ENCODE measurements at places on chromosomes 1 and 21. TPM values are rescaled to one million over a fixed set of nuclear protein-coding genes. Genes with fewer than 3 reads are reported as not detected.

Gene LENEP
- total RNA-seq: 0.40 TPM

GRCh38 chr21:38322311-38322950 lies 65.6 kb downstream of the KCNJ15 start:
- peak; percentile 36 for DNase-seq
- no peaks in the 10 kb centered on the region for H3K36me3 ChIP-seq
- H3K4me3 ChIP-seq: no peak overlapping the region
- no peak overlapping the region for H3K27ac ChIP-seq
- H3K27me3 ChIP-seq: no peaks in the 10 kb centered on the region
- H3K4me1 ChIP-seq: peaks cover 34% of the 10 kb centered on the region

GRCh38 chr21:20996421-20997310 lies 1.5 kb upstream of the NCAM2 start:
- H3K27ac ChIP-seq: no peak overlapping the region
- DNase-seq: no peak

GRCh38 chr1:245991266-245991665 lies 515.8 kb downstream of the SMYD3 start:
- no peak for DNase-seq
- H3K4me1 ChIP-seq: peaks cover 3% of the 10 kb centered on the region
- no peak overlapping the region for H3K27ac ChIP-seq
- H3K4me3 ChIP-seq: no peak overlapping the region

- H3K4me3 ChIP-seq: no peak overlapping the region
- no peak overlapping the region for H3K27ac ChIP-seq
- H3K4me1 ChIP-seq: peaks cover 31% of the 10 kb centered on the region
- no peaks in the 10 kb centered on the region for H3K27me3 ChIP-seq
- DNase-seq: no peak
Observed at GRCh38 chr1:208074353-208074752, 163.4 kb upstream of the CD34 start.

DNA sequence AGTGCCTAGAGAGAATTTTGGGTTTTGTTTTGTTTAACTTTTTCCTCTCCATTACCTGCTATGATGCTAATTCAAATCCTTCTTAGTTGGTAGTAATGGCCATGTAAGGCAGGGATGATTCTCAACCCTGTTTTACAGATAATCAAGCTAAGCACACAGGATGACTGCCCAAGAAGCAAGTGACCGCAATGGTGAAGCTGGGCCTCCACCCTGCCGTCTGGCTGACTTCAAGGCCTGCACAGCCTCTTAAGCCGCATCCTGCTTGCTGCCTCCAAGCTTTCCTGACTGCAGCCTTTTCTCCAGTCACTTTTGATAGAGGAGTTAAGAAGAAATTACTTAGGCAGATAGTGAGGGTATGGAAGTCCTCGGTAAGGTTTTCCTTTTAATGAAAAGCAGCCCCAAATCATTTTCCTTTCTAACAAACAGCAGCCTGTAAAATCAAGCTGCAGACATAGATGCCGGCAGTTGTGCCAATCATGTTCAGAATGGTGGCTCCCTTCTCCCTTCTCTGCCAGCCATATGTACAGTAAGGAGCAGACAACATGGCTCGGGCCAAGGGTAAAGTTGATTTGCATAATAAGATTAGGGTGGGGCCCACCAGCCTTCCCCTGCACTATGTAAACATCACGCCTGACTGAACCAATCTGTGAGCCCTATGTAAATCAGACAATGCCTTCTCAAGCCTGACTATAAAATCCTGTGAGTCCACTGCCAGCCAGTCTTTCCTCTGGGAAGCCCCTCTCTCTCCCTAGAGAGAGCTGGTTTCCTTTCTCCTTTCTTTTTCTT lies 8.8 kb upstream of the CTBS start:
- no peak overlapping the region for H3K4me3 ChIP-seq
- H3K27me3 ChIP-seq: peaks cover under 1% of the 10 kb centered on the region
- no peaks in the 10 kb centered on the region for H3K36me3 ChIP-seq
- H3K4me1 ChIP-seq: no peaks in the 10 kb centered on the region
- H3K27ac ChIP-seq: no peak overlapping the region

DNA sequence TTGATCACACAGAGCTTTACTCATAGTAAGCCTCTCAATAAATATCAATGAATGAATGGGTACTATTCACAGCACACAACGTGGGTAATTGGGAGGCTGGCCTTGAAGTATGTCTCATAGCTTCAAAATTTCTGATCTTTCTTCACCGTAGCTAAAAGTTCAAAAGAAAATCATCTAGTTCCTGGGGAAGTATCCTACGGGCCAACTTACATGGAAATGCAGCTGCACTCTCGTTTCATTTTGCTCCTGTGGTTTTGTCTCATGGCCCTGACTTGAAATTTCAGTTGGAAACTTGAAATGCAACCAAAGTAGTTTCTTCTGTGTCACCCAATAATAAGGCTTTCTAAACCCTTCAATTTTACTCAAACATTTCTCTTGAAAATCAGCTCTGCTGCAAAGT lies 76.1 kb upstream of the CNIH3 start:
- DNase-seq: peak; percentile 42
- no peaks in the 10 kb centered on the region for H3K36me3 ChIP-seq
- H3K4me1 ChIP-seq: peaks cover 7% of the 10 kb centered on the region
- no peak overlapping the region for H3K4me3 ChIP-seq
- no peak overlapping the region for H3K27ac ChIP-seq
- H3K27me3 ChIP-seq: no peaks in the 10 kb centered on the region

DNA sequence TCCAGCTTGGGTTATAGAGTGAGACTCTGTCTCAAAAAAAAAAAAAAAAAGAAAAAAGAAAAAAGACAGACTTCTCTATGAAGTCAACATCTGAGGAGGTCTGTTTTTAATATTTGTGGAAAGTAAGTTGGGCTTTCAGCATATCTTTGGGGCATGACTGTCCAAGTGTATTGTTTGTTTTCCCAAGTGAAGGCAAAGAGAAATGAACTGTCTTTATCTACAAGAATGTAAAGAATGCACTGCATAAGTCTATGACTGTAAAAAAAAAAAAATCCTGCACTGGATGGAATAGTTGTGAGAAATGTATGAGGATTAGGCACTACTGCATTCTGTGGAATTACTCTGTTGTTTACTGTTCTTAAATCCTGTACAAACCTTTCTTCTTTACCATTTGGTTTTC lies 45.6 kb upstream of the TMEM61 start:
- peaks cover 3% of the 10 kb centered on the region for H3K4me1 ChIP-seq
- no peaks in the 10 kb centered on the region for H3K36me3 ChIP-seq
- peak; percentile 71 for DNase-seq

DNA sequence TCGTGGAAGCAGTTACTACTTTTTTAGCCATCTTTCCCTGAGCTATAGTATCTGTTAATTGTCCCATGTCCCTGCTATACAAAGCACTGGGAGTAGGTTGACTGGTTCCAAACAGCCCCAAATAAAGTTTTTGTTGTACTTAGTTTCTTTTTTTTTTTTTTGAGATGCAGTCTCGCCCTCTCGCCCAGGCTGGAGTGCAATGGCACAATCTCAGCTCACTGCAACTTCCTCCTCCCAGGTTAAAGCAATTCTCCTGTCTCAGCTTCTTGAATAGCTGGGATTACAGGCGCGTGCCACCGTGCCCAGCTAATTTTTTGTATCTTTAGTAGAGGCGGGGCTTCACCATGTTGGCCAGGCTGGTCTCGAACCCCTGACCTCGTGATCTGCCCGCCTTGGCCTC lies 3.3 kb downstream of the NCSTN start:
- no peak overlapping the region for H3K4me3 ChIP-seq
- H3K27ac ChIP-seq: no peak overlapping the region
- no peaks in the 10 kb centered on the region for H3K27me3 ChIP-seq
- DNase-seq: no peak
- H3K4me1 ChIP-seq: peaks cover 12% of the 10 kb centered on the region
- peaks cover 56% of the 10 kb centered on the region for H3K36me3 ChIP-seq

Gene NTMT2
- 1.8 TPM for total RNA-seq

DNA sequence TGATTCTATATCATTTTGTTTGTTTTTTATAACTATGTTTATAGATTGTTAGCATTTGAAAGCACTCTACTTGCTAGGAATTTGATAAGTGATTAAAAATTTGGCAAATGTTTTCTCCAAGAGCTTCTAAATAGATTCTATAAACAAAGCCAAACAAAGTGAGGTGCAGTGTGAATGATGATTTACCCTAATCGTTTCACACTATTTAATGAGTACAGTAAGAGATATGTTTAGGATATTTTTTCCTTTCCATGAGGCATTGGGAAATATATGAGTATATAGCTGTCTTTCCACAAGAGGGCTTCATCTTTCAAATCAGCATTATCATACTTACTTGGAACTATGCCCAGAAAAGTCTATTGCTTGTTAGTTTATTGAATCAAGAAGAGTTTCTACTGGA lies 277.0 kb upstream of the BRINP3 start:
- DNase-seq: peak; percentile 84
- no peak overlapping the region for H3K27ac ChIP-seq
- no peaks in the 10 kb centered on the region for H3K27me3 ChIP-seq
- H3K36me3 ChIP-seq: no peaks in the 10 kb centered on the region

- H3K4me1 ChIP-seq: no peaks in the 10 kb centered on the region
- no peak overlapping the region for H3K27ac ChIP-seq
- H3K36me3 ChIP-seq: no peaks in the 10 kb centered on the region
- no peaks in the 10 kb centered on the region for H3K27me3 ChIP-seq
Observed at GRCh38 chr1:182563095-182563494, 26.0 kb downstream of the RNASEL start.

Gene VN1R5
- total RNA-seq: not detected

DNA sequence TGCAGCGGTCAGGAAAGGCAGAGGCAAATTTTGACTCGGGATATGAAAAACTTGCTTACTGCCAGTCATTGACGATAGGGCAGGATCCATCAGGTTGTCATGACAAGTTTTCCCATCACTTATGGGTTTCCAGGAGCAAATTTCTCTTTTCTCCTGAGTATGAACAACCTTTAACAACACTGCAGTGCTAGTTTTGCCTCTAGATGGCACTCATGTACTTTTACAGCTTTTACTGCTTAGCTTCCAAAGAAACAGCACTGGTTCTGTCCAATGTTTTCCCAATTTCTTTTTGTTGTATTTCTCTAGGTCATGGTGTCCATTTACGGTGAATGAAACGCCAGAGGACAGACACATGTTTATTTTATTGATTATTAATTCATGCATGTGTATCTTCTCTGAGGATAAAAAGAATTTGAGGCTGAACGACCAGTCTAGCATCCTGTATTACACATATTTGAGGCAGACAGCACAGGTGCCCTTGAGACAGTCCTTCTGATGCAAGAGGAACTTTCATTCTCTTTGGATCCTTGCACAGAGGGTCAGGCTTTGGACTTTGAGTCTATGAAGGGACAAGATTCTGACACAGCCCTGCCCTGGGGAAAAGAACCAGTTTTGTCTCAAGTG lies 112.3 kb upstream of the TRABD2B start:
- H3K4me3 ChIP-seq: no peak overlapping the region
- no peak overlapping the region for H3K27ac ChIP-seq
- peak; percentile 70 for DNase-seq
- H3K36me3 ChIP-seq: no peaks in the 10 kb centered on the region
- H3K4me1 ChIP-seq: no peaks in the 10 kb centered on the region

Gene RCAN3
- 1.4 TPM for total RNA-seq

DNA sequence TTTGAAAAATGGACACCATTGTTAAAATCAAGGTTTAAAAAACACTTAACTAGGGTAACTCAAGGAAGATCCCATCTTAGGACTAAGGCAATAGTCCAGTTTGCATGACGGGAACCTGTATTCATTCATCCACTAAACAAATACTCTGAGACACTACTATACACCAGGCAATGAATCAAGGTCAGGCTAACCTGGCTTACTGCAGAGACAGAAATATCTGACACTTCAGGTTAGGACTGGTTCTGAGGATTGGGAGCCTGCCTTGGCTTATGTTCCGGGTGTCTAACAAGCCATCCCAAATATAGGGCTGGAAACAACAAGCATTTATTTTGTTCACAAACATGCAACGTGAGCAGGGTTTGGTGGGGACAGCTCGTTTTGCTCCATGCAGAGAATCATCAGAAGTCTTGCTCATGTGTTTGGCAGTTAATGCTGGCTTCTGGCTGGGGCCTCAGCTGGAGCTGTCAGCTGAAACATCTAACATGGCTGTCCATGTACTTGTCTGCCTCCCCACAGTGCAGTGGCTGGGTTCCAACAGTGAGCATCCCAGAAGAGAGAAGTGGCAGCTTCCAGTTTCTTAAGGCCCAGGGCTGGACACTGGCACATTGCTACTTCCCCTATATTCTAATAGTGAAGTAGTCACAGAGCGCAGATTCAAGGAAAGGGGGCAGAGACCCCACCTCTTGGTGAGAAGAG lies 37.0 kb upstream of the CAMK1G start:
- peak; percentile 51 for DNase-seq
- peaks cover 4% of the 10 kb centered on the region for H3K4me1 ChIP-seq
- no peak overlapping the region for H3K4me3 ChIP-seq
- no peak overlapping the region for H3K27ac ChIP-seq
- no peaks in the 10 kb centered on the region for H3K36me3 ChIP-seq

Gene FAM167B
- 2.5 TPM for total RNA-seq

- peak overlapping the region; percentile 71 for H3K27ac ChIP-seq
- H3K4me3 ChIP-seq: no peak overlapping the region
- peak; percentile 73 for DNase-seq
- no peaks in the 10 kb centered on the region for H3K36me3 ChIP-seq
Observed at GRCh38 chr1:30847358-30847972, 61.1 kb downstream of the SDC3 start.

GRCh38 chr1:111967067-111967690 lies 22.3 kb downstream of the KCND3 start:
- H3K36me3 ChIP-seq: no peaks in the 10 kb centered on the region
- H3K4me1 ChIP-seq: no peaks in the 10 kb centered on the region
- H3K27me3 ChIP-seq: peaks cover 22% of the 10 kb centered on the region
- H3K4me3 ChIP-seq: no peak overlapping the region

- H3K36me3 ChIP-seq: no peaks in the 10 kb centered on the region
- no peak overlapping the region for H3K27ac ChIP-seq
- H3K4me3 ChIP-seq: no peak overlapping the region
- DNase-seq: no peak
- H3K4me1 ChIP-seq: no peaks in the 10 kb centered on the region
Observed at GRCh38 chr1:151739590-151740355, 18.5 kb downstream of the RIIAD1 start.
